Amygdala (tissue), 56 donors: ENCODE measurements at places on chromosomes 16 and 17.

DNA sequence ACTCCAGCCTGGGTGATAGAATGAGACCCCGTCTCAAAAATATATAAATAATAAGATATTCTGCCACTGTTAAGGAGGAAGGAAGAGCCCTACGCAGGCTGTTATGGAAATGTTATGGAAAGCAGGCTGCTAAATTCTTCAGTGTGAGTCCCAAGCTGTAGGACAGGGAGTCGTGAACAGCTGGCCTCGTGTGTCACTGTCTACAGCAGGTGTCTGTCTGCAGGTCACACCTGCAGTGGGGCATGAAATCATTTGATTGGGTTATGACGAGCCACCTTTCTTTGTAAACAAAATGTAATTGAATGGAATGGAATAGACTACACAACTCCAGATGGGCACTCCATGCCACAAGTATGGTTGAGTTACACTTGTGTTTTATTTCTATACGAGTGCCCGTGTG lies 15.6 kb upstream of the LITAF start:
- no peak for DNase-seq

DNA sequence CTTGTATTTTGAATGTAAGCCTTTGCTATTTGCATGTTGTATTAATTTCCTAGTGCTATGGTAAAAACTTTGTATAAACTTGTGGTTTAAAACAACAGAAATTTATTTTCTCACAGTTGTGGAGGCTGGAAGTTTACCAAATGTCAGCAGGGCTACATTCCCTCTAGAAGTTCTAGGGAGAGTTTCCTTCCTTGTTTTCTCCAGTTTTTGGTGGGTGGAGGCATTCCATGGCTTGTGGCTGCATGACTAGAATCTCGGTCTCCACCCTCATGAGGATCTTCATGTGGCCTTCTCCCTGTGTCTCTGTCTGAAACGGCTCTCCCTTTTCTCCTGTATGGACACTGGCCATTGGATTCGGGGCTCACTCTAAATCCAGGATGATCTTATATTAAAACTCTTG lies 482.2 kb upstream of the GOT2 start:
- no peak for DNase-seq

DNA sequence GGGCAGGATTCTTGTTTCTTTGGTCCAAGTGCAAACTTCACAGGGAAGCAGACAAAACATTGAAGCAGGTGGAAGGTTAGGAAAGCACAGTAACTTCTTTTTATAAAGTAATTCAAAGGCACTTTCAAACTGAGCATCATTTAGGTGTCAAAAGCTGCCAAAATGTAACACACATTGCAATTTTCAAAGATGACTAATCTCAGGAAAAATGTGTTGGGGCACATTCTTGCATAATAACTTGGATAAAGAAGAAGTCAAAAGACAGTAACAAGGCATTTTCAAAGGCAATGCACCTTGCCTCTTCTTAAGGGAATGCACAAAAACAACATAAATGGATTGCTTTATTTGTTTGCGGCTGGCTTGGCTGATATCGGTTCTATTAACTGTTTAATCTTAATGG lies 3.6 kb downstream of the KCNJ2 start:
- no peak for DNase-seq

DNA sequence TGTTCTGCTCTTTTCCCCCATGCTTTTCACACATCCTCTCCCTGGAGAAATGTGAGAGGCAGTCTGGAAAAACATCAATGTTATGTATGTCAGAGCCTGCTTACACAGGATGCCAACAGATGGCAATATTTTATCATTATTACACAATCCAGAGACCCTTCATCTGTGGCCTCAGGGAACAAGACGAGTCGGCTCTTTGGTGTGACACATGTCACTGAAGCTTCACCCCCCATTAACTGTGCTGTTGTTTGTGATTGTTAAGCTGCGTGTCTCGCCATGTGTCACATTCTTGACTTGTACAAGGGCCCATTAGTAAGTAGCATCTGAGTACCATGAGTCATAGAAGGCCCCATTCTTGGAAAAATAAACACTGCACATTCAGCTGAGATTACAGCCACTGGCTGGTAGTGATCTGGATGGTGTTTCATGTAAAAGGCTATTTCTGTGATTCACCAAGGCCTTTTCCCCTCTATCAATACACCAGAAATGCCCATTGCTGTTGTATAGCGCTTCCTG lies 682.1 kb upstream of the SOX9 start:
- no peak for DNase-seq
